ENCODE measurements at places on chromosomes 2 and 18.

DNA sequence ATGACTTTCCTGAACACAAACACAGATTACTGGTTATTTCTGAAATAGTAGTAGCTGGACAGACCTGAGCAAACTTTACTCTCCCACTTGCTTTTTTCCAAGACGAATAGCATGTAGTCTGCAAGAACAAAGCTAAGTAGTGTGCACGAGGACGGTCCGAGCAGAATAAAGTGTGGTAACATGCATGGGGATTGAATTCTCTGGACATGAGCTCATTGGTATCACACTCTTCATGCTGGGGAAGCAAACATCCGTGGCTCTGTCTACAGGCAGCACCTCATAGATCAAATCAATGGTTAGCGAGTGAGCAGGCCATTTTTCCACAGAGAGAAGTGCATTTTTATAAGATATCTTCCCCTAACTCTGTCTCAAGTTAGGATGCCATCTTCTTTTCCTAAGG is 164.8 kb upstream of the STK17B start:
- no peak for DNase-seq

GRCh38 chr2:190235101-190235500 is 84.5 kb downstream of the HIBCH start:
- DNase-seq: no peak

DNA sequence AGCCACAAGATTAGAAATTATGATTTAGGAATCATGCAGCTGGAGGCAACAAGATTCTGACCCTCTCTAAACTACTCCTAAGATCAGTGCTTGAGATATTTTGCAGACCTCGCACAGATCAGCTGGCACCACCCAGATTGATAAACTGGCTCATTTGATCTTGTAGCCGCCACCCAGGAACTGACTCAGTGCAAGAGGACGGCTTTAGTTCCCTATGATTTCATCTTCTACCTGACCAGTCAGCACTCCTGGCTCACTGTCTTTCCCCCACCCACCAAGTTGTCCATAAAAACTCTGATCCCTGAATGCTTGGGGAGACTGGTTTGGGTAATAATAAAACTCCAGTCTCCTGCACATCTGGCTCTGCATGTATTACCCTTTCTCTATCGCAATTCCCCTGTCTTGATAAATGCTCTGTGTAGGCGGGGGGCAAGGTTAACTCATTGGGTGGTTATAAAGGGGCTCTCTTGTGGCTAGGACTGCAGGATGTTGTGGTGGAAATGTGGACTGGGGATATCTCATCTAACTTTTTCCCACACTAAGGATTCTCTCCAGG is 96.1 kb downstream of the ARL6IP6 start:
- DNase-seq: no peak

DNA sequence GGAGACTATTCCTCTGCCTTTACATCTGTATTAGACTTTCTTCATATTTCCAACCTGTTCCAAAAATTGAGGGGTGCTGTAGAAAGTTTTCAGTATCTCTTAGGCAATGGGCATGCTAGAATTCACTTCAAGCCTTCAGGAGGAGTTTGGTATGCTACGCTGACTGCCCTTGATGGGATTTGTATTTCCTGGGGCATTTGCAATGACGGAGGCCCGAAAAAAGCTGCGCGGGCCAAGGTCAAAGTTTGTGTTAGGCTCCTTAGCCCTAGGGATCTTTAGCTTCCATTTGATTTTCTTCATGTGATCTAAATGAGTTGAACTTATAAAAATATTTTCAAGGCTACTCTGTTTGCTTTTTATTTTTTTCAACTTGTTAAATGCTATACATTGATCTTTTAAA is 5.1 kb downstream of the CPS1 start:
- DNase-seq: no peak

DNA sequence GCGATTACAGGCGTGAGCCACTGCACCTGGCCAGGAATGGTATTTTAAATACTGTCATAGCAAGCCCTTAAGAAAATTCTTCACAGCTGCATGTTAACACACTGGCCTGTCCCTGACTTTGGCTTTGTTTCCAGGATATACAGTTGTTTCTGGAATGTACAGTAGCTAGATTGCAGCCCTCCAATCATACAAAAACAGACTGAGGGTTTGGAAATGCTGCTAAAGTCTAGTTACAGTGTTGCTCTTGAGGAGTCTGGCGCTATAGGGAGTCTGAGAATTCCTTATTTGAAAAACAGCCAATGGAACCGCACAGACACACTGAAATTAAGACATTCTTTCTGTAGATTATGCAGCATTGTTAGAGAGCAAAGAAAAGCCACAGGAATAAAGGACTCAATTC is 37.7 kb downstream of the STON1 start:
- no peak for DNase-seq

DNA sequence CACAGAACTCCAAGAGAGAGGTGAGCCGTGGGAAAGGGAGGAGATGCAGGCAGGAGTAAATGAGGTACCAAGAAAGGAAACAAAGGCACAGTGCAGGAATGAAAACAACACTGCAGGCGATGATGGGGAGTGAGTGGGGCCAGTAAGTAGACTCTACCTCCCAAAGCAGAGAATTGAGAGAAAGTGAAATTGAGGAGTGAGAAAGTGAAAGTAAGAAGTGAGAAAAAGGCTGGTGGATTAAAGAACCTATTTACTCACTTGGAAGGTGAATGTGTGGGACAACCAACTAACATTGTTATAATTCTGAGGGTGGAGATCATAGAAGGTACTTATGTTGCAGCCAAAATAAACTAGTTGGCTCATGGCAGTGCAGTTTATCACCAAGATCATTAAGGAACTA is 193.1 kb upstream of the TMEM200C start:
- no peak for DNase-seq

GRCh38 chr18:58054041-58054781 is 10.2 kb downstream of the NEDD4L start:
- no peak for DNase-seq

- DNase-seq: no peak
Measured at GRCh38 chr2:237685408-237685807, 58.0 kb downstream of the LRRFIP1 start.

GRCh38 chr2:164840930-164841718 is 499 bp downstream of the COBLL1 start:
- peak; percentile 53 for DNase-seq

- DNase-seq: peak; percentile 29
Measured at GRCh38 chr2:11647834-11648600, 22.0 kb downstream of the NTSR2 start.

DNA sequence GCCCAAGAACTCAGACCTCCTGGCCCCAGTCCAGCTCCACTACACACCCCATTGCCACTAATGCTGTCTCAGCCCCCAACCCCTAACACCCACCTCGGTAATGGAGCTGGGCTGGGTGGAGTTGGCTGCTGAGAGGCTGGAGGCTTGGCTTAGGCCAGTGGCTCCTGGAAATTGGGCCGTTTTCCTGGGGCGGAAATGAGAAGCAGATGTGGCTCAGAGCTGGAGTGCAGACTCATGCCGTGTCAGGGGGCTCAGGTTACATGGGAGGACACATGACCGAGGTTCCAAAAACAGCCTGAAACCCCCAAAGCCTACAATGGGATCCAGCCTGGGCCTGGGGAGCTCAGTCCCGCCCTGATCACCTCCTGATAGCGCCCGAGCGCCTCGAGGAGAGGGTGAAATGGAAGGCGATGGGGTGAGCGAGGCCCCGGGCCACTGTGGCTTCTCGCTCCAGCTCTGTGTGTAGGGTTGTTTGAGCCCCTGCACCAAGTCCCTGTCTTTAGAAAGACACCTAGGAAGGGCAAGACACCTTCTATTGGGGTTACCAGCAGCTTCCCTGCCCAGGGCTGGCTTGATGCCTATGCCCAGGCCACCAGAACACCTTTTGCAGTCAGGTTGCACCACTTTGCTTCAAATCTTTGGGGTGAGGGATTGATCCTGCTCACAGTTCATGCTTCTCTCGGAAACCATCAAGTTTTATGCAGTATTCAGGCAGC is 175.7 kb upstream of the HAAO start:
- DNase-seq: no peak

- DNase-seq: no peak
Measured at GRCh38 chr2:77007686-77008085, 514.5 kb downstream of the LRRTM4 start.

DNA sequence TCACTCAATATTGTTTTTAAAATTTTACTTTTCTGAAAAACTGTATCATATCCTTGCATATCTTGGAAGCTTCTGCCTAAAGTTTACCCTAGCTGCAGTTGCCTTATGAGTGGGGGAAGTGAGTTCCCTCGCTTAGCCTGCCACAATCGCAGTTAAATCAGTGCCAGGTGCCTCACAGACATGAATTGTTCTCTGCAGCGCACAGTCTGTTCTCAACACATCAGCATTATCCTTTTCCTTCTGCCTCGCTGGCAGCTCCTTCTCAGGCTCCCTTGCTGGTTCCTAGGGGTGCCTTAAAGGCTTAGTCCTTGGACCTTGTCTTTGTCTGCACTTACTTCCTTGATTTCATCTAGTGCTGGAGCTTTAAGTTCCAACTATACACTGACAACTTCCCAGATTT is 132.8 kb downstream of the TTC27 start:
- no peak for DNase-seq

GRCh38 chr2:65482971-65483370 is 50.6 kb upstream of the SPRED2 start:
- DNase-seq: no peak

GRCh38 chr2:224777559-224777930 is 61.4 kb upstream of the CCDC195 start:
- no peak for DNase-seq

DNA sequence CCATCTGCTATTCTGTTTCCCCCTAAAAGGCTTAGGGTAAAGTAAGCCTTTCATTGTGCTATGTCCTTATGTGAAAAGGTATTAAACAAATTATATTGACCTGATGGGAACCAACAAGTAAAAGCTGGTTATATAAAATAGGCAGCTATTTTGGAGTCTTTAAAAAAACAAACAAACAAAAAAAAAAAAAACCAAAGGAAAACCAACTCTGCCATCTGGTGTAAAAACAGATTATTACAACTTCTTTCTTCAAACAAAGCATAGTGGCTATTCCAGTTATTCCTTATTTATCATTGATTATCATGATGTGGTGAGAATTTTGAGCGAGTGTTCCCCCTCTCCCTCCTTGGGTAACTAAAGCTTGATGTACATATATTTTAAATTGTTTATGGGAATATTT is 122.3 kb upstream of the FHL2 start:
- DNase-seq: no peak

DNA sequence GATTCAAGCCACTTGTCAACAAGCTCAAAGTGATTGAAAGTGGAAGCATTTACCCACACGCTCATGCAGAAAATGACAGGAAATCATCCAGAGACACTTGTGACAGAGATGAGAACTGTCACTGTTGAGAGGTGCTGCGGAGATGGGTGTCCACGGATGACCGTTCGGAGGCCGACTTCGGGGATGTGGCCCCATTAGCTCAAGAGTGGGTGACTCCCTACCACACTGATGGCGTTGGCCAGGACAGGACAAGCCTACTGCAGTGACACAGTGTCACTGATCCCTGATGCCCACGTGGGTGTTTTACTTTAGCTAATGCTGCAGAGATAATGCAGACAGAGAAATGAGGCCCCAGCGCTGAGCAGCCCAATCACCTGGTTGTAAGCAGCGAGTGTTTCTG is 81.5 kb upstream of the YWHAQ start:
- DNase-seq: no peak

DNA sequence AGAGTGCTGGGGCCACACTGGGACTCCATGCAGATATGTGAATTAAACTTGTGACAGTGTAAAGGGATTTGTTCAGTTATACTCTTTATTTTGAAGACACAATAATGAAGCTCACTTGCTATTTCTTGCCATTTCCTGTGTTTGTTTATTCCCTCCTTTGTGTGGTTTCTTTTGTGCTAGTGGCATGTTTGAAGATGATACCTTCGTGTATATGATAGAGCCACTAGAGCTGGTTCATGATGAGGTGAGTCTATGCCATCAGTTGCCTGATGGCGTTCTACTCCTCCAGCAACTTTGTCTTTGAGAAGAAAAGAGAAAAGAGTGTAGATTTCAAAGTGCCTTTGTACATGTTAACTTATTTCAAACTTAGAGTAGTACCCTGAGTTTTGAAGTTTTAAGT is 99.2 kb upstream of the FAM237A start:
- no peak for DNase-seq

GRCh38 chr2:99936065-99936464 is 206.3 kb downstream of the AFF3 start:
- no peak for DNase-seq

DNA sequence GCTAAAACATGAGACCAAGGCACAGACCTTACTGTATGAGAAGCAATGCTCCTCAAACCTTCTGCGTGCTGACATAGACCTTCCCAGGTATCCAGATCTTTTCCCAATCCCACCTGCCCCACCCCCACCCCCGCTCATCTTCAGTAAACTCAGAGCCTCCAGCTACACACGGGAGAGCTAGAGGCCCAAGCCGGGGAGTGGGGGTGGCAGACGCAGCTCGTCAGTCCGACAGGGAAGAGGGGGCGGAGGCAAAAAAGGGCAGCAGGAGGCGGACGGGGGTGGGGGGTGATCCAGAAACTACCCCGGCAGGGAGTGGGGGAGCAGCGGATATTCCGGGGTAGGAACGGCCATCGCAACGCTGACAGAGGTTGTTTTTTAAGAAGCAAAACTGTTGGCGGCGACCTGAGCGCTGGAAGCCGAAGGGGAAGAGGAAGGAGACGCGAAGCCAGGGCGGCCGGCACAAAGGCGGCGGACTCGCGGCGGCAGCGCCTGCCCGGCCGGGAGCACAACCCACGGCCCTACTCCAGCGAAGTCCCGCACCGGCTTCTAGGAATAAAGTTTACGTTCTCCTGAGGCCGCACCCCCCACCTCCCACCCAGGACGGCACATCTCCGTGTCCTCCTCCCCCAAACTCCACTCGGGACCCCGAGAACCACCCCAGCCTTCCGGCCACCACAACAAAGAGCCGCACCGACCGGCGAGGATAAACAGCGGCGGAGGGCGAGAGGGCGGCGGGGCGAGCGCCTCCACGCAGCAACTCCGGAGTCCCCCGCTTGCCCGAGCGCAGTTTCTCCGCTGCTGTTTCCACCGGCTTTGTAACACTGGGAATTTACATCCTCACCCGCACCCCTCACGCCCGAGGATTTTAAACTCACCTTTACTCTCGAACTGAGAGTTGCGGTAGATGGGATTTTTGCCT is 722 bp downstream of the BAZ2B start:
- peak; percentile 81 for DNase-seq

- no peak for DNase-seq
Measured at GRCh38 chr2:113133704-113134598, 6.6 kb downstream of the IL1RN start.

GRCh38 chr2:85539361-85540132 is 579 bp downstream of the MAT2A start:
- peak; percentile 43 for DNase-seq

GRCh38 chr2:28721601-28722191 is 29.9 kb upstream of the PPP1CB start:
- no peak for DNase-seq

- no peak for DNase-seq
Measured at GRCh38 chr2:36389091-36389564, 33.5 kb downstream of the CRIM1 start.

DNA sequence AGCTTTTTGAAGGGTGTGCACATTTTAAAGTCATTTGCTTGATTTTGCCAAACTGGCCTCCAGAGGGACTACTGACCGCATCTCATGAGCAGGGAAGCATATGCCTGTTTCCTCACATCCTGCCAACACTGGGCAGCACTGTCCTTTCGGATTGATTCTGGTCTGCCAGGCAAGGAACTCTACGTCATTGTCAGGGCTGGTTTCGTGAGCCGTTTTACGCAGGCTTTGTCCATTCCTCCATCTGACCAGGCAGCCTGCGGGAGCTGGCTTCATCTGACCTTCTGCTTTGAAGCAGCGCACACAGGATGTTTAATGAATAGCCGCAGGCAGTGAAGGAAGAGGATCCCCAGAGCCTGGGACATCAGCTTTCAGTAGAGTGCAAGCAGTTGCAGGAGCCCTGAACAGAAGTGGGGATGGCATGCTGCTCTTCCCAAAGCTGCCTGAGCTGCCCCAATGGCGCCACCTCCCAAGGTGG is 46.3 kb upstream of the SEMA4C start:
- DNase-seq: no peak
